ENCODE measurements at places on chromosomes 6 and 20.

DNA sequence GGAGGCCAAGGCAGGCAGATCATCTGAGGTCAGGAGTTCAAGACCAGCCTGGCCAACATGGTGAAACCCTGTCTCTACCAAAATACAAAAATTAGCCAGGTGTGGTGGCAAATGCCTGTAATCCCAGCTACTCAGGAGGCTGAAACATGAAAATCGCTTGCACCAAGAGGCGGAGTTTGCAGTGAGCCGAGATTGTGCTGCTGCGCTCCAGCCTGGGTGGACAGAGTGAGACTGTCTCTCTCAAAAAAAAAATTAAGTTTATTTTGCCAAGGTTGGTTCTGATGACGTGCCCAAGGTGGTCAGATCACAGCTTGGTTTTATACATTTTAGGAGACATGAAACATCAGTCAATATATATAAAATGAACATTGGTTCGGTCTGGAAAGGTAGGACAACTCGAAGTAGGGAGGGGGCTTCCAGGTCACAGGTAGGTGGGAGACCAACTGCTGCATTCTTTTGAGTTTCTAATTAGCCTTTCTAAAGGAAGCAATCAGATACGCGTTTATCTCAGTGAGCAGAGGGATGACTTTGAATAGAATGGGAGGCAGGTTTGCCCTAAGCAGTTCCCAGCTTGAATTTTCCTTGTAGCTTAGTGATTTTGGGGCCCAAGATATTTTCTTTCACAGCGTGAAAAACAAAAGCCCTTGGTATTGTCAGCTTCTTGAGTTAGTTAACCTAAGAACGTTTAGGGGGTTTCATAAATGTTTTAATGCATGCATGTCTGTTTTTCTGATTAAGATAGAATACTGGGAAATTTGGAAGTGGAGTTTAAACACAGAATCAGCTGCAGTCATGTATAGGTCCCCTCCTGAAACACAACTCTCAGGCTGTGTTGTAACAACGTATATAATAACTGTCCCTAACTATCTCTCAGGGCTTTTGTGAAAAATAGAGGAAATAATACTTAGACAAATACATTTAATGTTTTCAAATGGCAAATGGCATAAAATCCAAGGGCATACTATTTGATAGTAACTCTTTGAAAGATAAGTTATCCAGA is 16.7 kb downstream of the ACOT13 start:
- DNase-seq, result no peak

GRCh38 chr20:64155258-64156135 is 8.8 kb upstream of the MYT1 start:
- DNase-seq, result no peak

DNA sequence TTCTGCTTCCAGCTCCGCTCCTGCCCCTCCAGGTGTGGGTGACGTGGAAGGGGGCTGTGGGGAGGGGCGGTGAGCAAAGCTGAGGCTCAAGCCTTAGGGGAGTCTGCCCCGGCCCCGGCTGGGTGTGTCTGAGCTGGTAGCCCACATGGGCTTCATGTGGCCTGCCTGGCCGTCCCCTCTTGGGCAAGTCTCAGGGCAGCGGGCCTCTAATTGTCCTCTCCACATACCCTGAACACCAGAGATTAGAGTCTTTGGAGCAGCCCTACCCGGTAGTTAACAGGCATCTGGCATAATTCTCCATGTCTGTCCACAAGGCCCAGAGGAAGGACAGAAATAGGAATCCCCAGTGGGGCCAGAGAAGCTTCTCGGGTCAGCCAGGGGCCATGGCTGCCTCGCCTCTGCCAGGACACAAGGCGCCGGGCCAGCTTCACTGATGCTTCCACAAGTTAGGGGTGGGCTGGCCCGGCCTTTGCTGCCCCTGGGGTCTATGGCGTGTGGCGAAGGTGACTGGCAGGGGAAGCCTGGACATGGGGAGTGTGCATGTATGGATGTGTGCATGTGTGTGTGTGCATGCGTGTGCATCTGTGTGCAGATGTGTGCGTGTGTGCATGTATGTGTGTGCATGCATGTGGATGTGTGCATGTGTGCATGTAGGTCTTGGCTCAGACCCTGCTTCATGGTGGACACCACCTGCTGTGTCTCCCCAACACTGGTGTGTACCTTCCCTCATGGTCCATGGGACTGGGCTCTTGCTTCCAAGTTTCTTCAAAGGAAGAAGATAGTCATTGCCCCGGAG is 24.0 kb downstream of the FRMD1 start:
- no peak for DNase-seq

DNA sequence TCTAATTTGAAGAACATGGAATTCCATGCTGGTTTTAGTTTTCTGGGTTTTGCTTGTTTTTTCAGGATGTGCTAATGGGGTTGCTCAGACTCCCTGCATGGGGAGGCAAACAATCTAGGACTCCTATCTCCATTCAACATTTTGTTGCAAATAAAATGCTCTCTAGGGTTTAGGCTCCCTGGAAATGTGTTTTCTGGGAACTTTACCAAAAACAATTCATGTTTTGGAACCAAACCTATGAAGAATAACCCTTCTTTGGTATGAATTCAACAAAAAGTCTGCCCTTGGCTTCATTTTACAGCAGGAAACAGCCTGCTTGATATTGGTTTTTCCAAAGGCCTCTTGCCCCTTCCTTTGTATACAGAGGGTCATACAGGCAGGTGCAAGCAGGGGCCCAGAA is 217.7 kb downstream of the FOXA2 start:
- no peak for DNase-seq

GRCh38 chr6:15264902-15265761 is 19.3 kb downstream of the JARID2 start:
- DNase-seq, result no peak

DNA sequence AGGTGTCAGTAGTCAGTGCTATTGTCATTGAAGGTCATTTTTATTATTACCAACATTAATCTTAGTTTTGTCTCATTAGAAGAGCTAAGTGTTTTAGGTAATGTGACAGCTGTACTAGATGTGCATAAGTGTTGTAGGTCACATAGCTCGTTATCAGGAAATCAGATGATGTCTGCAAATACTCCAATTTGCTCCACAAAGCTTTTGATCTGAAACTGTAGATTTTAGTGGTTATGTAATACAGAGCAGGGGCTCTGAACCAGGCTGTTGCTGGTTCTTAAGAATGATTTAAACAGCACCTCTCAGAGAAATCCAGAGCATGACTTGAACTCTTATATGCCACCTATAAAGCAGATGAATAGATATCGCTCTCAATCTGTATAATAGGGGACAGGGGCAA is 2.5 kb downstream of the IL17F start:
- no peak for DNase-seq

DNA sequence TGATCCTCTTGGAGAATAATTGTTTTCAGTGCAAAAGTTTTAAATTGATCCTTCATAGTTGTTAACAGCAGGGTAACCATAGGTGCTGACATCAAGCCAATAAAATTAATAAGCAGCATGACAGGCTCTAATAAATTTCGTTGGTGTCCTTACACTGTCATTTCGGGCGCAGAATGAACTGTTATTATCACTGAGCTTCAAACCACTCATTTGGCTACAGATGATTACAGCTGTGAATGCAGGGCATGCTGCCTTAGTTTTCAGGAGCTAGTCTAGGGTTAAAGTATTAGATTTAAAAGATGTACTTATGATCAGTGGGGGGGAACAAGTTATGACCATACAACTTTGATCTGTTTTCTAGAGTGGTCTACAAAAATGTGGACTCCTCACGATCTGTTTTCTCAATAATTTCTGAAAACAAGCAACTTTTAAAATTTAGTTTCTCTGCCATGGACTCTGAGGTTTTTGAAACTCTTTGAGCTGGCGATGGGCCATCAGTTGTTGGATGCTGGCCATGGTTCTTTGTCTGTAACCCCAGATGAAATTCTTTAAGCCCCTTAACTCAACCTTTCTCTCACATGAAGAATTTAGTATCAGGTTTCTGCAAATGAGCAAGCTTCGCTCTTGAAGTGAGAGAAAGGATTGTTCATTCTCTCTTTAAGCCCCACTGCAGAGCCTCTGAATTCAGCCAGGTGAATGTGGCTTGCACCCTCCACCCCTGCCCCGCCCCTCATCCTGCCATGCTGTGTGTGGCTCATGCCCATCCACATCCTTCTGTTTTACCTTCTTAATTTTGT is 99.1 kb upstream of the MTHFD1L start:
- DNase-seq, result no peak

GRCh38 chr20:43096126-43096930 is 93.4 kb downstream of the PTPRT start:
- DNase-seq, result no peak

- no peak for DNase-seq
Observed at GRCh38 chr6:112237066-112237465, 17.3 kb downstream of the LAMA4 start.

DNA sequence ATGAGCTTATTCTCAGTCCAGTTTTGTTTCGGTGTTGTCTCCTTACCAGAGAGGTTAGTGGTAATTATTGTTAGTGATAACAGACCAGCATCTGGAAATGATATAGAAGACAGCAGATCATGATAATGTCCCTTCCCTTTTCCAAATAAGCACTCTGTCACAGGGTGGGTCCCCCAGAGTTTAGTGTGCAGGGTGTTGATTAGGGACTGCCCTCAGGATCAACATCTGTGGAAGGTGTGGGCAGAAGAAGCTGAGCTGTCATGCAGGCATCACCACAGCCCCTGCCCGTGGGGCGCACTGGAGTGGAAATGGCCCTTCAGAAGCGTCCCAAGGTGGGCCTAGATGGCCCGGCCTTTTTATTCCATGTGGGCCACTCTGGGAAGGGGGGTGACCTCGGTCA is 67.6 kb upstream of the DTNBP1 start:
- no peak for DNase-seq

DNA sequence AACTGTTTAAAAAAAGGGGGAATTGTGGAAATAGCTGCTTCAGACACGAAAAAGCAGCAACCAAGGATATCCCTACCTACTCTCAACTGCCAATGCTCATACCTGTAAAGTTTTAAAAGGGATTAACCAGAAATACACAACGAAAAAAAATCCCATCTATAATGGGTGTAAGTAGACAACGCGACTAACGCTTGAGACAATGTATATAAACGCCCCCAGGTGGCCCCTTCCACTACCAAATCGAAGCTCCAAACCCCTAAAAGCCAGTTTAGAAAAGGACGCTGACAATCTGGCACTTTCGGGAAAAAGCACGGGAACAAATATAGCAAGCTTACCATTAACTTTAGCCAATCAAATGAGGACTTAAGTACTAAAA is 94.5 kb upstream of the BTN3A2 start:
- DNase-seq, result no peak

DNA sequence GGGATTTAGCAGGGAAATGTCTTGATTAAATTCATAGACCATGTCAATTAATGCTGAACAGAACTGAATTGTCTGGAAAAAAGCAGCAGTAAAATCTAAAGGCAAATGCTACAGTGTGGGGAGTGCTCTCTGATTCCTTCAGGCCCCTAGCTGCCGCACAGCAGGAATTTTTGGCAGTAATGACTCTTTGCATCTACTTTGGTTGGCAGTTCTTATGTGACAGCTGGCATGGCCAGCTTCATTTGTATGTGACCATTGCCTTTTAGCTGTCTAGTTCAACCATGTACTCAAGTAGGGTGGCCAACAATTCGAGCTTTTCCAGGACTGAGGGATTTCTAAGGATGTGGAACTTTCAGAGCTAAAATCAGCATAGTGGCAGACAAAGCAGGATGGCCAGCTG is 499.1 kb upstream of the MAN1A1 start:
- no peak for DNase-seq

DNA sequence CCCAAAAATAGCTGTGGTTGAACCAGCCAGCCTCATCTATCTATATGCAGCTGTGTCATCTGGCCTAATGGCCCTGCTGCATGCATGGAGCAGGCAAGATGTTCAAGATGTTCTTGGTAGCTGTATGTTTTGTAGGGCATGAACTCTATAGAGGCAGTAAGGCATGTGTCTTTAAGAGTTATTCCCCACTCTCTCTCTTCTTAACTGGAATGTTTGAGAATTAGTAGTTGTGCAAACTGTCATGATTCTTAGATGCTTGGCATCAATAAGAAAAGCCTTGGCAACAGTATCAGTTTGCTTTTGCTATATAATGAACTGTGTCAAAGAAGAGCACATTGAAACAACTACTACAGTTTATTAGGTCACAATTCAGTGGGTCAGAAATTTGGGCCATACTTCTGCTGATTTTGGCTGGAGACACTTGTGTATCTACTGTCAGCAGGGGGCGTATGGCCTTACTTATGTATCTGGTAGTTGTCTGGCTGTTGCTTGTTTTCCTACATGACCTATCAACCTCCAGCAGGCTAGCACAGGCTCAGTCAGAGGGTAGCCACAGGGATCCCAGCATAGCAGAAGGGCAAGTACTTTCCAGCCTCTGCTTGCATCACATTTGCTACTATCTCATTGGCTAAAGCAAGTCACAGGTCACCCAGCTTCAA is 56.1 kb upstream of the LAMP5 start:
- no peak for DNase-seq

- DNase-seq, result no peak
Observed at GRCh38 chr6:133223452-133224029, 17.6 kb upstream of the EYA4 start.

- no peak for DNase-seq
Observed at GRCh38 chr6:23177806-23178205, 608.4 kb downstream of the HDGFL1 start.

DNA sequence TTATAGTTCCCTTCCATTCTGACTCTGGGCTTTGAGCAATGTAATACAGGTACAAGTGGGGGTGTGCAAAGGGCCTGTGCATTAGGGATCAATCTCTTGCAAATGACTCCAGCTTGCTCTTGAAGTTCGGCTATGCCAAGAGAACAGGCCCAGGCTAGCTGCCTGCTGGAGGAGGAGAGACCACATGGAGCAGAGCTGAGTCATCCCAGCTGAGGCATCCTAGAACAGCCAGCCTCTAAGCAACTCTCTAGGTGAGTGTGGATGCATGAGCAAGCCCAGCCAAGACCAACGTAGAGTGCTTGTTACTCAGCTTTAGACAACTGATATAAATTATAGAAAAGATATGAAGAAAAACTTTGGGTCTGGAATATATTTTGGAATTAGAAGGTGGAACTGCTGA is 47.6 kb upstream of the RBM24 start:
- no peak for DNase-seq

DNA sequence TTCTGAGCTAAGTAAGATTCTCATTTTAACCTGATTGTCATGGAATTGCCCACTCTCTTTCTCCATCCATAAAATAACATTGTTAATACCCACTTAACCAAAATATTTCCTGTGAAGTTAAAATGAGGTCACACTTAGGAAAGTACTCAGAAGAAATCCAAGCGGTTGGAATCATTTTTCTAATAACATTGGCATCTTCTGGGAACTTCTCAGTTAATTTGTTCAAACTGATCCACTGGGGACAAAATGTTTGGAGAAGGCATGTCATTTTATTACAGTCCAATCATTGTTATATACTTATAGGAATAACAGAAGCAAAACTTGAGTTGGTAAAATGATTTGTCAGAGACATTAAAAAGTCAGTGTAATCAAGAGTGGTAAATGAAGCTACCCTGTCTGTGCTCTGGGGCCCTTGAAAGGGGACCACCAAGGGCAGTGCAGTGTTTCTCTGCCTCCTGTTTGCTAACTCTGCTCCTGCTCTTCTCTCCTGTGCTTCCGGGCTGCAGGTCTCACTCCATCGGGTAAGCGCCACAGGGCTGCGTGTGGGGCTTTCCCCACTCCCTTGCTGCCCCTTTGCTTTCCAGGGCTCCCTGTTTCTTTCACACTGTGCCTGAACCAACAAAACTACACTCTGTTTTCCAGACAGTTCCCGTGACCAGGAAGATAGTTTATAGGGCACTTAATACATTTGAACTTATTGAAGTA is 50.1 kb downstream of the HDDC2 start:
- DNase-seq, result no peak

Measured in stimulated activated CD8-positive, alpha-beta memory T cell treated with anti-CD3 and anti-CD28 coated beads, Interleukin-7, amount 100 ng/mL, for 24 hours (primary cell).